ENCODE measurements at places on chromosomes 3 and 15. TPM values are rescaled to one million over a fixed set of nuclear protein-coding genes. Genes with fewer than 3 reads are reported as not detected.

Gene SKOR1
- total RNA-seq = under 0.01 TPM

Gene SHC4
- 0.51 TPM for total RNA-seq

- no peak for DNase-seq
Observed at GRCh38 chr3:33428734-33429133, 11.5 kb downstream of the UBP1 start.

- no peak for DNase-seq
Observed at GRCh38 chr3:190528706-190529105, 14.8 kb downstream of the IL1RAP start.

DNA sequence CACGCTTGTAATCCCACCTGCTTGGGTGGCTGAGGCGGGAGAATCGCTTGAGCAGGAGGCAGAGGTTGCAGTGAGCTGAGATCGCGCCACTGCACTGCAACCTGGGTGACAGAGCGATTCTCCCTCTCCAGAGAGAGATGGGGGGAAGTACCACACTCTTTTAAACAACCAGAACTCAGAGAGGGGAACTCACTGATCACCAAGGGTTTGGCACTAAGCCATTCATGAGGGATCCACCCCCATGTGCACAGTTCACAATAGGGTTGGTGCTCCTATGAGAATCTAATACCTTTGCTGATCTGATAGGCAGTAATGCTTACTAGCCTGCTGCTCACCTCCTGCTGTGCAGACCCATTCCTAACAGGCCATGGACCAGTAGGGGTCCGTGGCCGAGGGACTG lies 51.6 kb downstream of the QTRT2 start:
- no peak for DNase-seq
